Right renal pelvis (tissue), 4 donors: ENCODE measurements at places on chromosomes 7 and 10.
A peak's percentile ranks its signal among the peaks of the same experiment; 100 is the strongest.

- DNase-seq: no peak
Measured at GRCh38 chr10:43229208-43230061, 37.4 kb downstream of the RASGEF1A start.

GRCh38 chr7:113831556-113831955, 87.3 kb downstream of the PPP1R3A start:
- DNase-seq: no peak

- no peak for DNase-seq
Measured at GRCh38 chr10:129236274-129236691, 230.8 kb upstream of the MGMT start.

DNA sequence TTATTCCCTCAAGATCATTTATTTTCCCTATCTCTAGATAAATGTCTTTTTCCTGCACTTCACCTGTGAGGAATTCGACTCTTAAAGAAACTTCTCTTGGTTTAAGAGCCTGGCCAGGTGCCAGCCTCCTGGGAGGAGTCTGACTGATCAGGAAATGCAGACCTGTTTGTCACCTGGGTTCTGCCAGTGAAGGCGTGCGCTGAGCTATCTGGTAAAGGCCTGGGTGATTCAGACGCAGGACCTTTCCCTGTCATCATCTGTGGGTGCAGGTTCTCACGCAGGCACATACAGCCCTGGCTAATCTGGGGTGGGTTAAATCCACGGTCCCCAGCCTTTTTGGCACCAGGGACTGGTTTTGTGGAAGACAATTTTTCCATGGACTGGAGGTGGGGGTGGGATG, 65.3 kb upstream of the AQP1 start:
- no peak for DNase-seq

- DNase-seq: no peak
Measured at GRCh38 chr10:25064401-25064800, 48.0 kb downstream of the THNSL1 start.

DNA sequence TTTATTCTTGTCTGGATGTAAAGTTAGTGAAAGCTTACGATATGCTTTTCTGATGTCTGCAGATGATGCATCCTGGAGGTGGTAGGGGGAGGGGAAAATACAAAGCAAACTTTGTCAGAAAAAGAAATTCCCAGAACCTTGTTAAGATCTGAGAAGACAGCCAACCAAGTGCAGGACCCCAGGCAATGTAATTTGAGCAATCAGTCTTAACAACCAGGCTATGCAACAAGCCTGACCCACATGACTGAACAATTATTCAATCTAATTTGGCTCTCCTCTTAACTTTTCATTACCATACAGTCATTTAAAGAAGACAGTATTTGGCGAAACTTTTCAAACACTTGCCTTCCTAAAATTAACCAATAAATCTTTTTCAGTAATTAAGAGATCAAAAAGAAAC, 74.5 kb downstream of the DNAJC1 start:
- DNase-seq: no peak

DNA sequence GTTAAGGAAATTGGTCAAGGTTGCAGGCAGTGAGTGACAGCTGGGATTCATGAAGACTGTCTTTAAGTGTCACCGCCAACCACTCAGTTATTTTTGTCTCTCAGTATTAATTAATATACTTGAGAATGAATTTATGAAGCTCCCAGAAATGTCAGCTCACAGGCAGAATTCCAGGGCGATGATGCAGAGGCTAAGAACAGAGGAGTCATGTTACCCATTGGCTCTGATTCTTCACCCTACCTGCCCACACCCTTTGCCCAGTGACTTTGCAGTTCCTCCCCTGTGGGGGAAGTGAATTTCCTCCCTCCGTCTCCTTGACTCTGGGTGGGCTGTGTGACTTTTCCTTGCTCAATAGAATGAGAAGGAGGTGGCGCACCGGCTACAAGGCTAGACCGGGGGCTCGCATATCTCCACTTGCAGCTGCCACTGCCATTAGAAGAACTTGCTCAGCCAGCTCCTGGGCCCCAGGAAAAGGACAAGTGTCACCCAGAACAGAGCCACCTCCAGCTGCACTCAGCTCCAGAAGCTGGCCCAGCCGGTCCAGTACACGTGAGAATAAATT, 157.1 kb upstream of the PRKCQ start:
- DNase-seq: peak; percentile 22

DNA sequence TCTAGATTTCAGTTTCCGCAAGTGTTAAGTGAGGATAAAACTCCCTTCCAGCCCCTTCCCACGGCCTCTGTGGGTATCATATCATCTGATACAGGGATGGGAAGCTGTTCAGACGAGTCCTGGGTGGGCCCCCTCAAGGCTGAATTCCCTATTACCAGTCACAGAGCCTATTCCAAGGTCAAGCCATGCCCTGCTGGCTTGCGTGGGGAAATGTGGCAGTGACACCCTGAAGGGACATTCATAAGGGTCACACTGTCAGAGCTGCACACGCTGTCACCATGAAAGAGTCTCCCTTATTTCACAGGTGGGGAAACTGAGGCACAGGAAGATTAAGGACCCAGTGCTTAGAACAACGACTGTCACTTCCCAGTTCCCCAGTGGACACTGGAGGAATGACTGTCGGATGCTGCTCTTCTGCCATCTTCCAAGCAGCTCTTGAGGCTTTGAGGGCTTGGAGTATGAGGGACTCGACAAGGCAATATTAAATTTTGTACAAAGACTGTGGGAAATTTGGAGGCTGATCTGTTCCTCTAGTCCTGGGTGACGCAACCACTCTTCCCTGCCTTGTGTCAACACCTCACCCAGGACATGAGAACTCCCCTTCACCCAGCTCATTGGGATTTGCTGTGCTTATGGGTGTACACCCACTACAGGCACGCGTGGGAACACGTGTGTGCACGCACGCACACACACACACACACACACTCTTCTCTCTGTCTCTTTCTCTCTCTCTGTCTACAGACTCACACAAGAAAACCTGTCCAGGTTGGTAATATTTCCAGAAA, 386.0 kb downstream of the RPS24 start:
- no peak for DNase-seq

- no peak for DNase-seq
Measured at GRCh38 chr7:143131781-143132180, at the start of gene PIP. Gene PIP (plus strand): TSS chr7:143132077. CDS start chr7:143132117, 40 bp downstream.

DNA sequence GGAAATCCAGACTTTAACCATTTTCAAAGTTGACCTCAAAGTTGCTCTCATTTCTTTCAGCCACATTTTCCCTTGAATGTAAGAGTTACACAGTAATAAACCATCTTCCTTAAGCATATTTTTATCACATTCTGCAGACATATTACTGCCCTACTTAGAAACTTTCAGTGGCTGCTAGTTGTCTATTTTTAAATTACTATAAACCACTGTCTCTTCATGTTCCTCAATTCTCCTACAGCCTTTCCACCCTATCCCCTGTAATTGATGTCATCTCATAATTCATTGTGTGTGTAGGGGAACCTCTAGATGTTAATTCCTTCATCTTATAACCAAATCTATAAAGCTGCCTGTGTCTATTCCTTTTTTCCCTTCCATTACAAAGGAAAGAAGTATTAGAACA, 78.1 kb upstream of the STRIP2 start:
- no peak for DNase-seq

DNA sequence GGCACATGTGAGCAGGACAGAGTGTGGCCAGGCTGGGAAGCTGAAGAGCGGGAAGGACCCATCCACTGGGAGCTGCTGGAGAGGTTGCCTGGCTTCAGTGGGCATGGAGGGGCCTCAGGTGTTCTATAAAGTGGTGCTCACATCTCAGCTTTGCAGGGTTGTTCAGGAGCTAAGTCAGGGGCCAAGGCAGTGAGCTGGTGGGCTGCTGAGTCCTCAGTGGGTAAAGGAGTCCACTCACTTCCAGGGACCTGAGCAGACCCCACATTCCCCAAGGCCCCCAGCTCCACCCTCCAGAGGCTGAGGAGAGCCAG, 28.8 kb upstream of the C10orf53 start:
- DNase-seq: no peak

GRCh38 chr7:110600956-110601355, 490.0 kb upstream of the LRRN3 start:
- DNase-seq: no peak

DNA sequence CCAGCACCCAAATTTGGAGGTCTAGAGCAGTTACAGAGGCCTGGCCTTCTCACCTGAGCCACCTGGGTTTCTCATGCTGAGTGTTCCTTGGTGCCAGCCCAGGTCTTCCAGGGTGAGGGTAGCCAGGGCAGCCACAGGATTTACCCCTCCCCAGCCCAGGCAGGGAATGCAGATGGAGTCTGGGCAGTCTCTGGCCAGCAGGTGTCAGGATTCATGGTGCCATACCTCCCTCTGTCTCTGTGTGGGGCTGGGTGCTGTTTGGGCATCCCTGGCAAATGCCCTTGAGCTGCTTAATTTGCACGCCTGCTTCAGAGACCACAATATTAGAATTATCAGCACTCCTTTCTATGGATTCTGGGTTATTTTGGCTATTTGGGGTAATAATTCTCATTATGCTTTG, 246.7 kb downstream of the GFRA1 start:
- no peak for DNase-seq

GRCh38 chr10:51675088-51675487, 24.3 kb downstream of the CSTF2T start:
- no peak for DNase-seq

GRCh38 chr10:30765022-30765615, 135.6 kb upstream of the LYZL2 start:
- no peak for DNase-seq

- peak; percentile 58 for DNase-seq
Measured at GRCh38 chr7:471866-472639, 47.6 kb downstream of the PDGFA start.

GRCh38 chr10:22338185-22338900, 7.0 kb upstream of the SPAG6 start:
- DNase-seq: no peak

- no peak for DNase-seq
Measured at GRCh38 chr7:117790251-117790650, 83.0 kb downstream of the CTTNBP2 start.

DNA sequence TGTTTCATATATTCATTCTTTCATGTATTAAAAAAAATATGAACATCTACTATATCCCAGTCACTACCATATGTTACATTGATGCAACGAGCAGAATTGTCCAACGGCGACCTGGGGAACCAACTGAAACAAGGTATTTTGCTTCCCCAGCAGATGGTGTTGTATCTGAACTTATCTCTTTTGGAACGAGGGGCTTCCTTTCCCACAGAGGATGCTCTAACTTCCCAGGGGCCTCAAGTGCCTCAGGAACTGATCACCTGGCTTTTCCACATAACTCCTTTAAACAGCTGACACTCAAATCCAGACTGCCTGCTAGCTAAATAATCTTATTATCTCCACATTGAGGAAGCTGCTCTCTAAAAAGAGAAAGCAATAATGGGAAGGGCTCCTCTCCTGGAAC, 259.3 kb downstream of the HTR7 start:
- no peak for DNase-seq

DNA sequence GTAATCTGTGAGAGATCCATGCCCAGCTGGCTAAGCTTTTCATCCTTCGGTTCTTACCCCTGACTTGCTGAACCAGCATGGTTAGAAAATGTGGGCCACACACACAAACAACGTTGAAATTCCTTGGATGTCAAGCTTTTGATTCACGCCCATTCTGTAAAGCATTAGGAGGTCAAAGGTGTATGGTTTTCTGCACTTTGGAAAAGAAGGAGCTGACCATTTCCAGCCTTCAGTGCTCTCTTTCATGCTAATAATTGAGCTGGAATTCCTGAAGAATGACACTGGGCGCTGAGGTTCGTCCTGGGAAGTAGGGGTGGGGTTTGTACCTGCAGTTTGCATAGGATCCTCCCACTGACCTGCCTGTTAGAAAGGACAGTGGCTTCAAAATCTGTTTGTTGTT, 23.1 kb downstream of the KLF6 start:
- no peak for DNase-seq

- DNase-seq: no peak
Measured at GRCh38 chr10:126634347-126634746, 36.1 kb downstream of the C10orf90 start.

DNA sequence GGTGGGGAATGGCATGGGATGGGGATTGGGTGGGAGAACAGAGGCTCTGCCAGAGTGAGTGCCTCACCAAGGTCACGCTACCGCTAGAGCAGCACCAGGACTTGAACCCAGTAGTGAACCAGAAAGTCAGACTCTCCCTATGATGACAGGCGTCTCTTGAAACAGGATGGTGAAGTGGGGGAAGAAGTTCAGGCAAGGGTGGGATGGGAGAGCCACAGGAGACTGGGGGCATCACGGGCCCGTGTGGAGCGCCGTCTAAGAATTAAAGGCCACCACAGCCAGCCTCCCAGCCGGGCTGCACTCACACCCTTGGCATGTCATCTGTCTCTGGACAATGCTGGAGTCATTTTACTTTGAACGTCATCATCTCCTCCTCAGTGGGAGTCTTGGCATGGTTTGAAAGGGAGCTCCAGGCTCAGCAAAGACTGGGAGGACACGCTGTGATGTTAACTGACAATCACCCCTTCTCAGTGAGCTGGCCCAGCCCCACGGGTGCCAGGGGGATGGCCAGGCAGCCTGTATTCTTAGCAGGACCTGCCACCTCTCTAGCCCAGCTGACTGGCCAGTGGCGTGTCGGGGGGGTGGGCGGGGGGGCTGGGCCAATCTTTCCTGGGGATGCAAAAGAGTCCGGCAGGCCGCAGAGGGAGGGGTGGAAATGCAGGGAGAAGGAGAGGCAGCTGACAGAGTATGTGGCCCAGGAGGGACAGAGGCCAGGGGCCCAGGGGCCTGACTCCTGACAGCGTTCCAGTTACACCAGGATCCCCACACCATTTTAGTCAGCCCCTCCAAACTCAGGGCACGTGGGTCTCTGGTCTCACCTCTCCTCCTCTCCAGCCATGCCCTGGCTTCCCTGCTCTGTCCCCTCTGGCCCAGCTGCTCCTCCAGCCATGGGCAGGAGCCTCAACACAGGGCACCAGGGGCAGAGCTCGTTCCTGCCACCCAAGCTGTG, 96.2 kb downstream of the VOPP1 start:
- DNase-seq: no peak

DNA sequence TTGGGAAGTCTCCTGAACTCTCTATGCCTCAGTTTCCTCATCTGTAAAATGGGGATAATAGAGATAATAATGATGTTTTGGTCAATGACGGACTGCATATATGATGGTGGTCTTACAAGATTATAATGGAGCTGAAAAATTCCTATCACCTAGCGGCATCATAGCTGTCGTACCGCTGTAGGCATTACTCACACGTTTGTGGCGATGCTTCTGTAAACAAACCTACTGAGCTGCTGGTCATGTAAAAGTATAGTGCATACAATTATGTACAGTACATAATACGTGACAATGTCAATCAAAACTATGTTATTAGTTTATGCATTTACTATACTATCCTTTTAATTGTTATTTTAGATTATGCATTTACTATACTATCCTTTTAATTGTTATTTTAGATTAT, 339.1 kb upstream of the NPVF start:
- DNase-seq: no peak

GRCh38 chr7:129611246-129612111, at the start of gene NRF1:
Gene NRF1 (plus strand): TSS chr7:129611720. CDS start chr7:129657352, 45,632 bp downstream.
- peak; percentile 72 for DNase-seq
